Right cardiac atrium (tissue), 5 donors: ENCODE measurements at places on chromosomes 5 and 9. TPM values are rescaled to one million over a fixed set of nuclear protein-coding genes. Genes with fewer than 3 reads are reported as not detected.

The POMT1 gene
- polyA plus RNA-seq: 18.4 TPM

The PTGR1 gene
- polyA plus RNA-seq: 22.4 TPM

The UNC13B gene
- 8.8 TPM for polyA plus RNA-seq

The GABRG2 gene
- not detected for polyA plus RNA-seq

The AK3 gene
- polyA plus RNA-seq: 91.3 TPM

The NME5 gene
- 6.1 TPM for polyA plus RNA-seq

The CDO1 gene
- 25.6 TPM for polyA plus RNA-seq

The ECSCR gene
- polyA plus RNA-seq: 25.3 TPM

The C1QTNF2 gene
- polyA plus RNA-seq: 2.1 TPM

The SLC4A9 gene
- 0.05 TPM for polyA plus RNA-seq
